NCI-H146 (cell line): ENCODE measurements at places on chromosomes 4 and X.

GRCh38 chr4:158067646-158068045 lies 105.2 kb downstream of the GASK1B start:
- no peak for DNase-seq

- no peak for DNase-seq
These were observed 68.8 kb downstream of the HOPX start for GRCh38 chr4:56612282-56612681.

DNA sequence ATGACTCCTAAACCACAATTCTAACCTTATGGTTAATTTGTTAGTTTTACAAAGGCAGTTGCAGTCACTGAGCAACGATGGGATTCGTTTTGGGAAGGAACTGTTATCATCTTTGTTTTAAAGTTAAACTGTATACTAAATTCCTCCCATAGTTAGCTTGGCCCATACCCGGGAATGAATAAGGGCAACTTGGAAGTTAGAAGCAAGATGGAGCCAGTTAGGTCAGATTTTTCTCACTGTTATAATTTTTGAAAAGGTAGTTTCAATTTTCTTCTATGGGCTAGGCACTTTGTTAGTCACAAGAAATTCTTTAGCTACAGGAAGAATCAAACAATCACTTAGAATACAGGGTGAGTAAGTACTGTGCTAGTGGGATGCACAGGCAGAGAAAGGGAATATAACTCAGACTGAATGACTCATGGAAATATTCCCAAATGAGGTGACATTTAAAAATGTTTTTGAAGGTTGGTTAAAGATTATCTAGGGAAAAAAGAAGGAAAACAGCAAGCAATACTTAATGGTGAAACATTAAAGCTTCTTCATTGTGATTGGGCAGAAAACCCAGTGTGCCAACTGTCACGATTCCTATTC lies 153.6 kb downstream of the MAGEB17 start:
- DNase-seq, result no peak

DNA sequence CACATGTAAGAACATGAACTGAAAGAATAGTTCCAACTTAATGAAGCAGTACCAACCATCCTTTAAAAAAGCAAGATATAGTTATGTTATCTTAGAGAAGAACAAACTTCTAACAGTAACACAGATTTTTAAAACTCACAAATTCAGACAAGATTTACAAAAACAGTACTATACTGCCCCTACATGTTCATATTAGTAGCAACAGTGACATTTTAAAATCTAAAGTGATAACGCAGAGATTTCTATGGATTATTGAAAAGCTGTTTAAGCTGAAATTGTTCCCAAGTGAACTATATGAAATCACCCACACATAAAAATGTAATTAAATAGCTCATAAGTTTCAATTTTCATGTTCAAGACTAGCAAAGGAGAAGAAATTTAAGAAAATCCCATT lies 166.0 kb downstream of the FBXW7 start:
- DNase-seq, result no peak

GRCh38 chr4:17284323-17285175 lies 227.3 kb downstream of the QDPR start:
- no peak for DNase-seq

DNA sequence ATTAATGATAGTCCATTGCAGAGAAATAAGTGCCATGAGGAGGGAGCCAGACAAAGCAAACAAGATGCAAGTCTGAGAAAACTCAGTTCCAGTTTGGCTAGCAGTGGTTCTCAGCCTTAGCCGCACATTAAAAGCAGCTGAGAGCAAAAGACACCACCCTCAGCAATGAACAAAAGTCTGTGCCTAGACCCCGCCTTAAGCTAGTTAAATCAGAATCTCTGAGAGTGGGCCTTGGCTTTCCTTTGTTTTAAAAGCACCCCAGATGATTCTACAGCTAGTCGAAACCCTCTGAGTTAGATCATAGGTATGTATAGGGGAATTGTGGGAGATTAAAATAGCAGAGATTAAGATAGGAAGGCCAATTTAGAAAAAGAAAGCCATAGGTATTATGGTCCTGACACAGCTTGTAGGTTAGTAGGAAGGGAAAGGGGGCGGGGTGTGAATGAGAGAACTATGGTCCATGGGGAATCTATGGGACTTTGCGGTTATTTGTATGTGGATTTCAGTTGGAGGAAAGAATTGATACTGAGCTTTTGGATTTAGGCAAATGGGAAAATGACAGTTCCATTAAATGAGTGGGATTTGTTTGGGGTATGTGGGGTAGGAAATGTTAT lies 12.0 kb downstream of the SPRY1 start:
- no peak for DNase-seq

DNA sequence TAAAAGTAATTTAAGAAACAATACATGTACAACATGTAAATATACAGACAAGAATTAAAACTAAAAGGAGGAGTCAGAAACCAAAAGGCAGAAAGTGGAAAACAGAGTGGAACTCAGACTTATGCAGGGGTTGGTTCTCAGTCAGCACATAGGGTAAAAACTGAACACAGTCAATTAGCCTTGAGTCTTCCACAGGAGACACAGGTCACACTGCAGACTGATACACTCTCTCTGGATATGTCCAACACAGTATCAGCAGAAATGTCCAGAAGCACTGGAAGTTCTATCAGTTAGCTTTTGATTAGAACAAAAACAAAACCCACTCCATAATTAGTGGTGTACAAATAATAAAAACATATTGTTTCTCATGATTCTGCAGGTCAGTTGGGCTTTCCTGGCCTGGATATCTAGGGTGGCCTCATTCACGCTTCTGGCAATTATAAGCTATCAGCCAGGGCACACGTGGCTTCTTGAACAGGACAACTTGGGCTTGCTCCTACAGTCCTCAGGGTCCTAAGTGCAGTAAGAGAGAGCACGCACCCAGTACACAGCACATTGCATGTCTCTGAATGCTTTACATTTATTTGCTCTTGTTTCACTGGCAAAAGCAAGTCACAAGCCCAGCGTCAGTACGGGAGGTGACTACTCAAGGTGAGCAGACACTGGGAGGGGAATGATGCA lies 21.6 kb downstream of the TEC start:
- no peak for DNase-seq

GRCh38 chrX:147899379-147900114 lies 12.2 kb upstream of the FMR1 start:
- no peak for DNase-seq

DNA sequence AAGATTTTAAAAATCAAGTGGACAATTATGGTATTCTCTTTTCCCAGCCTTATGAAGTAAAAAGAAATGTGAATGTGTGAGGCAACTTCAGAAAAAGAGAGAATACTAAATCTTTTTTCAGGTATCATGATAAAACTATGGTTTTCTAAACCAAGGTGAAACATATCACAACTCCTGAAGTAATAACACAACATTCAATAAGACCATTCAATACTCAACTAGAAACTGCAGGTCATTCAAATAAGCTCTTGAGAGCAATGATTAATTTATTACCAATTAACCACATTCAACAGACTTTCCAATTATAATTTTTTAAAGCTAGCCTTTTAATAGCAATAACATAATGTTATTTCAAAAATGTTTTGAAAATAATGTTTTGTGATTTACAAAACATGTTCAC lies 35.8 kb downstream of the SLC10A7 start:
- DNase-seq, result no peak

DNA sequence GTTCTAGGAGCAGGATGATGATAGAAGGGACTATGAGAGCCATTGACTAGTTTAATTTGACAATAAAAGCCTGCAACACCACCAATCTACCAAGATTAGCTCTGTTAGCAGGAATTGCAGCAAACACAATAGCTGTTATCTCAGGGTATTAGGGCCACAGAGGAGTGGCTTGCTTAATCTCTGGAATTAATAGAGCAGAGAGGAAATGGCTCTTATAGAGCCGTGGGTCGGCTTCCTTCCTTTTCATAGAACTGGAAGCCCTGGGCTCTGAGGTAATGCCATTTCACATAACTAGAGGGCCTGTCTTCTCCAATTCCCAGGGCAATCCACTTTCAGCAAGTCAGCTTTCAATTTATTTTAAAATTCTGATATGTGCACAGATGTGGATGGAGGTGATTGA lies 83.0 kb downstream of the MAMLD1 start:
- no peak for DNase-seq

- DNase-seq, result no peak
These were observed 651.8 kb downstream of the C4orf33 start for GRCh38 chr4:129747756-129748155.

DNA sequence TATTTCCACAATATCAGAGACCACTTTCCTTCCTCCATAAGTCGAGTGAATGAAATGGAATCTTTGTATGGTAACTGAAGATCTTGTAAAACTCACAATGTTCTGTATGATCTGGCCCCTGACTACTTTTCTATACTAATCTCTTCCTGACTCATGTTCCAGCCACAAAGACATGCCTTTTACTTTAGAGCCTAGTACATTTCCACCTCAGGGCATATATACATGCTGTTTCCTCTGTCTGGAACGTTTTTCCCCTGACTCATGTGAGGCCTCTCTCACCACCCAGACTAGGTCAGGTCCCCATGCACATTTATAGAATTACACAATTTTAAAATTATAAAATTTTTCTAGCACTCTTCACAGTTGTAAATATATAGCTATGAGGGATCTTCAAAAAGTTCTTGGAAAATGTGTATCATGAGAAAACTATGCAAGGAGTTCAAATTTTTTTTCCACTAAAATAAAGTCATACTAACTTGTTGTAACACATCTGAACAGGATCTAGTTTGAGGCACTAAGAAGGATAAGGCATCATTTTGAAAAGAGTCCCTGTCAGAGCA lies 208.8 kb downstream of the SH2D1A start:
- no peak for DNase-seq

- no peak for DNase-seq
These were observed 153.0 kb upstream of the TRPC5 start for GRCh38 chrX:112235547-112235946.

DNA sequence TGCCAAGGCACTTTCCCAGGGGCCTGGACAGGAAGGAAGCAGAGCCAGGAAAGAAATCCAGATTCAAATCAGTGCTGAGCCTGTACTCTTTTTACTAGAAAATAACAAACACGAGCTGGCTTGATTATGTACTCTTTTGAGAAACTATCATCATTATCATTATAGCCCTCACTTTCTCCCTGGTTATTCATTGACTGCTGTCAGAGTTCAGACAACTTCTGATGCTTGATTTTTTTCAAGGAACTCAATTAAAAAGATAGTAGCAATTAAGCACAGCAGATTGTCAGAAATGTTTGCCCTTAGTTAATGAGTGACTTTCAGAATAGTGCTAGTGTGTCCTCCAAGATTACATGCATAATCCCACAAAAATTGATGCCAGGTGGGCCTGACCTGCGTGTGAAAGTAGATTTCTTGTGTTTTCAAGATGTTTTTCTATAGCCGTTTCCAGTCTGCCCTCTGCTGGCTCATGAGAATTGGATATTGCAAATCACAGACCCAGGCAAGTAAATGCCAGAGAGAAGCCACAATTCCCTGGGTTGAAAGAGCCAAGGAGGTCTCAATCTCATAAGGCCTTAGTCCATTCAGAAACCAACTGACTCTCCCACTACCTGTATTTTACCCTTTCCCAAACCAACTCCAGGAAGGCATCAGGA lies 14.3 kb upstream of the PNPLA4 start:
- peak; percentile 41 for DNase-seq

- DNase-seq, result no peak
These were observed 7.2 kb downstream of the CTSO start for GRCh38 chr4:155946486-155946885.

DNA sequence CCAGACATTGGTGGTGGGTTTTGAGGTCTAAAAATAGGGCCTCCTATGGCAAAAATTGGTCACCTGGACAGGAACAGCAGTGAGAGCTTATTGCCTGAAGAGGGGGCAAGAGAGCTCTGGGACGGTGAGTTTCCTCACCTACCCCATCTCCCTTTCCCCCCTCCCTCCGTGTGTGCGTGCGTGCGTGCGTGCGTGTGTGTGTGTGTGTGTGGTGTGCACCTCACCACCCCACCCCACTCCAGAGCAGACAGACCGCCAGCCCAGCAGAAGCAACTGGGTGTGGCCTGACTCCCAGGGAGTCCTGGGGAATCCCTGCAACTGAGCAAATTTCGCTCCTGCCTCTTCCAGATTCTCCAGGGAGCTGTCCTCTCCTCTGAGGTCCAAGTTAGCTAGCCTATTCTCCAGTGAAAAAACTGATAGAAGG lies 44.7 kb downstream of the PRPS1 start:
- peak; percentile 32 for DNase-seq

GRCh38 chrX:154819771-154820341 lies 14.6 kb upstream of the MPP1 start:
- DNase-seq, result peak; percentile 83

- no peak for DNase-seq
These were observed 22.0 kb downstream of the TRAPPC11 start for GRCh38 chr4:183681119-183681518.

GRCh38 chr4:125346616-125347015 lies 31.9 kb downstream of the FAT4 start:
- no peak for DNase-seq

DNA sequence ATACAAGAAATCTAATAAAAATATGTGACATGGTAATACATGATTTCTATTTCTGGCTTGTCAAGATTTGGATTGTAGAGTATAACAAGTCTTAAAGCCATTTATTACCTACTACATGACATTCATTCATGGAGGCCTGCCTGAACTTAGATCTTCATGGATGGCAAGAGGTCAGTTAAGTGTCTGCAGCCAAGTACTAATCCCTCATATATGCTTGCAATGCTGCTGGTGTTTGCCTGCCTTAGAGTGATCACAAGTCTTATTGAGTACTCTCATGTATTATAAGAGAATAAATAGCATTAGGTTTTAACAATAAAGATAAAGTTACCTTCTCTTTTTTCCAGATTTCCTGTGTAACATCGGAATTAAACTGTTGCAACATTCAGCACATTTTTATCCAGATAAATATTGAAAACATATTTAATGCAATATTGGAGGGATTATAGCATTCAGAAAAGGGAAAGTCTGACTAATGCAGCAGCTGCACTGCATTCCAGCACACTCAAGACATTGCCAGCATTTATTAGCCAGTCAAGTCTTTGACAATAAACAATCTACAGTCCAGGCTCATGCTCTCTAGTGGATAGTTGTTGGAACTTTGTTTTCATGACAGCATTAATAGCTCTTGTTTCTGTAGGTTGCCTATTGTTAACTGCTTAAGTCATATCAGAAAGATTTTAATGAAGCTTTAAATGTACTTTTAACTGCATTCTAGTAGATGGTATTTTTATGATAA lies 737.1 kb downstream of the FAT4 start:
- DNase-seq, result no peak

GRCh38 chr4:7861440-7861881 lies 78.2 kb downstream of the AFAP1 start:
- no peak for DNase-seq

DNA sequence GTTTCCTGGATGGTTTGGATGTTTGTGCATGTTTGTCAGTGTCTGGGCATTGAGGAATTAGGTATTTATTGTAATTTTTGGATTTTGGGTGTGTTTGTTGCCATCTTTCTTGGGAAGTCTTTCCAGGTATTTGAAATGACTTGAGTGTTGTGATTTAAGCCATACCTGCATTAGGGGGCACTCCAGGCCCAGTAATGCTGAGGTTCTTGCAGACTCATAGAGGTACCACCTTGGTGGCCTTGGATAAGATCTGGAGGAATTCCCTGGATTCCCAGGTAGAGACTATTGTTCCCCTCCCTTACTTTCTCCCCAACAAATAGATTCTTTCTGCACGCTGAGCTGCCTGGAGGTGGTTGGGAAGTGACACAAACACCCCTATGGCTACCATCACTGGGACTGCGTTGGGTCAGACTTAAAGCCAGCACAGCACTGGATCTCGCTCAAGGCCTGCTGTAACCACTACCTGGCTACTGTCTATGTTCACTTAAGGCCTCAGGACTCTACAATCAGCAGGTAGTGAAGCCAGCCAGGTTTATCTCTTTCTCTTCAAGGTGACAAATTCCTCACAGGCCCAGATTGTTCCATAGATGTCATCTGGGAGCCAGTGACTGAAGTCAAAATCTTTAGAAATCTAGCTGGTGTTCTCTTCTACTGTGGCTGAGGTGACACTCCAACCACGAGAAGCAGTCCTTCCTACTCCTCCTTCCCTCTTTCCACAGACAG lies 643.6 kb downstream of the PDHA2 start:
- DNase-seq, result no peak
